Activated CD8-positive, alpha-beta memory T cell treated with anti-CD3 and anti-CD28 coated beads, Interleukin-2, amount 10 ng/mL, durations not matched to agents 7 days and 5 days (primary cell): ENCODE measurements at places on chromosomes 2 and 18. TPM values are rescaled to one million over a fixed set of nuclear protein-coding genes. Genes with fewer than 3 reads are reported as not detected.

CHRNA1 gene
- total RNA-seq = not detected

SH3RF3 gene
- 0.05 TPM for total RNA-seq

CELF4 gene
- not detected for total RNA-seq

RALB gene
- 41.8 TPM for total RNA-seq

SIX2 gene
- not detected for total RNA-seq

TNFRSF11A gene
- 8.0 TPM for total RNA-seq

ABCG8 gene
- not detected for total RNA-seq

FIGLA gene
- not detected for total RNA-seq

GPR45 gene
- total RNA-seq = not detected

DNA sequence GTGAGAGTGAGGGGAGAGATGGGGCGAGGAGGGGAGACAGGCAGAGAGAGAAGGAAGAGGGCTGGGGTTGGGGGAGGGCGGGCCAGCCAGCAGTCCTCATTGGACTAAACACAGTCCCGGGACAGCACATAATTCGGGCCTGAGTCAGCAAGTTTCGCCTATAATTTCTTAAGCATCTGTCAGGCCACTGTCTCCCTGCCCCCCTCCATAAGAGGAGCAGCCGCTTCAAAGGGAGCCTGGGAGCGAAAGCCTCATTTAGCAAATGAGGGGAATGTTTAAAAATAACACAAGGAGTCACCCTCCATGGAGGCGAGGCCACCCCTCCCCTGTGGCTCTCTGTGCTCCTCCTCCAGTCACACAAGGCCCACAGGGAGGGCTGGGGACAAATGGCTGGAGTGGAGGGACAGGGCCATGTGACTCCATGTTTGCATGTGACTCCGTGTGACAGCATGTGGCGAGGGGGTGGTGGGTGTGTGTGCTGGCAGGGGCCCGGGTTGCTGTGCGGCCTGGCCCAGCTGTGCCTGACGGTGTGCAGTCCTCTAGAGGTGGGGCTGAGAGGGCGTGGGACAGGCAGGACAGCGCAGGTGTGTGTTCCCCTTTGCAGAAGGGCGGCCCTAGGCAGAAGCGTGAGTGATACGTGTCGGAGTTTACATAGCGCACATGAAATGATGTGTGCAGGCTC lies 162.4 kb downstream of the CELF4 start:
- no peak overlapping the region for H3K4me3 ChIP-seq
- no peaks in the 10 kb centered on the region for H3K4me1 ChIP-seq
- DNase-seq = no peak
- no peaks in the 10 kb centered on the region for H3K27me3 ChIP-seq
- no peak overlapping the region for H3K27ac ChIP-seq

DNA sequence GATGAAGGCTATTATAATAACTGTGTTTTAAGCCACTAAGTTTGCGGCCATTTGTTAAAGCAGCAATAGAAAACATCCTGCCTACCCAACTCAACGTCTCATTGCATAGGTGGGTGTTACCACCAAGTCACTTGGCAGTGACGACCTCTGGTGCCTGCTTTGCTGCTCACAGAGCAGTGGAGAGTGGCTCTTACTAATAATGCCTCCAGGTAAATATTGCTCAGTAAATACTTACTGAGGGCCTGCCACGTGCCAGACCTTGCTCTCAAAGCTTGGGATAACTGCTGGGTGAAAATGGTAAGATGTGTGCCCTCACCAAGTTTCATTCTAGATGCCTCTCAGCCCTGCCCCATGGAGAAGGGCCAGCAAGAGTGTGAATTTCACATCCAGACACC lies 27.7 kb downstream of the ITGA6 start:
- H3K4me3 ChIP-seq = no peak overlapping the region
- no peak overlapping the region for H3K27ac ChIP-seq
- no peak for DNase-seq
- peaks cover 8% of the 10 kb centered on the region for H3K4me1 ChIP-seq
- peaks cover 3% of the 10 kb centered on the region for H3K27me3 ChIP-seq

- no peaks in the 10 kb centered on the region for H3K27me3 ChIP-seq
- no peak for DNase-seq
- H3K27ac ChIP-seq = no peak overlapping the region
Measured at GRCh38 chr2:15117409-15118050, 443.6 kb downstream of the NBAS start.

- peaks cover 94% of the 10 kb centered on the region for H3K4me1 ChIP-seq
- peak overlapping the region; percentile 4 for H3K4me3 ChIP-seq
- DNase-seq = no peak
- no peaks in the 10 kb centered on the region for H3K27me3 ChIP-seq
- peak overlapping the region; percentile 87 for H3K27ac ChIP-seq
- peaks cover 22% of the 10 kb centered on the region for H3K36me3 ChIP-seq
Measured at GRCh38 chr2:8475349-8476031, 206.4 kb upstream of the ID2 start.

DNA sequence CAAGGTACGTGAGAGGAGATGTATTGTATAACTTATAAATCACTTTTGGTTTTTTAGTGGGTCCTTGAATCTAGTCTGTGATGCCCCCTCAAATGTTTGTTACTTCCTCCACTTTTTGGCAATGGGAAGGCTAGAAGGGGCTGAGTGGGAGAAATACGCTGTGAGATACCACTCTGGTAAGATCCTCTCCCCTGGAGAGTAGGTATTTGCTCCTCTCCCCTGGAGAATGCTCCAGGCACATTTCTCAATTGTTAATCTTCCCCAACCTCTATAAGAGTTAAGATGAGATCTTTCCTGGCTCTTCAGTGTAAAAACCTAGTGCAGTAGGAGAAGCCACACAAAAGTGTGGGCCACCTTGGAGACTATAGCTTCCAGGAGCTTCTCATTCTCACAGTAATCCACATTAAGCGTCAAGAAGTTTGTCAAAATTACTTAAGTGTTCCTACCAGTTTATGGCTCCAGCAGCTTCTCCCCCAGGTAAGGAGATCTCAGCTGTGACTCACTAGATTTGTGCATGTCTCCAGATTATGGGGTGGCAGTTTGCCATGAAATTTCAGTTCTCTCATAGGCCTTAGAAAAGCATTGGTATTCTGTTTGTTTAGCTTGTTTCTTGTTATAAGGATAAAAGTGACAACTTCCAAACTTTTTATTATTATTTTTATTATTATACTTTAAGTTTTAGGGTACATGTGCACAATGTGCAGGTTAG lies 182.6 kb downstream of the FSIP2 start:
- H3K27ac ChIP-seq = no peak overlapping the region
- H3K4me1 ChIP-seq = no peaks in the 10 kb centered on the region
- H3K27me3 ChIP-seq = no peaks in the 10 kb centered on the region
- H3K36me3 ChIP-seq = no peaks in the 10 kb centered on the region
- DNase-seq = no peak
- H3K4me3 ChIP-seq = no peak overlapping the region

DNA sequence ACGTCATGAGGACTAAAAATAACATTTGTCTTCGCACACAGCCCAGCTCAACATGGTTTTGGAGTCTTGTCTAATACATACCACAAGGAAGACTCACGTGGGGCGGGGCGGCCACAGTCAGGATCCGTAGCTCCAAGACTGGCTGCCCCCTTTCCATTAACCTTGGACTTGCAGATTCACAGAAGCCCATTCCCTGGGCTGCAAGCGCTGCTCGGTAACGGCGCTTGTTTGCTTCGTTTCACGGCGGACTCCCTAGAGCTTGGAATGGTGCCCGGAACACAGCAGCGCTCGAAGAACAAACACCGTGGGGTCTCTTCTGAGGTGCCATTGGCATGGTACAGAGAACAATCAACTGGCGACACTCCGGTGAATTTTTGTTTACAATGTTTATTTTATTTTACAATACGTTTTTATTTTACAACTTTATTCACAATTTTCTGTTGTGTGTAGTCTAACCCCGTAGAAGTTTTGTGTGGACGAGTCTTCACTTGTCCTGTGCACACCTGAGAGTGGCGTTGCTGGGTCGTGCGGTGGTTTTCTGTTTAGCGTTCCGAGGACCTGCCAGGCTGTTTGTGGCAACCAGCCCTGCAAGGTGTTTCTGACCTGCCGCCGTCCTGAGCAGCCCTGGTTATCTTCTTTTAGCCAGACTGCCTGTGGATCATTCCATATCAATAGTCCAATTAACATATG lies 126.5 kb downstream of the GALR1 start:
- H3K4me1 ChIP-seq = no peaks in the 10 kb centered on the region
- H3K36me3 ChIP-seq = no peaks in the 10 kb centered on the region
- H3K27ac ChIP-seq = no peak overlapping the region
- no peak overlapping the region for H3K4me3 ChIP-seq

GRCh38 chr2:47558116-47558767 lies 155.3 kb downstream of the MSH2 start:
- no peaks in the 10 kb centered on the region for H3K4me1 ChIP-seq
- no peak for DNase-seq
- no peak overlapping the region for H3K4me3 ChIP-seq
- H3K36me3 ChIP-seq = no peaks in the 10 kb centered on the region
- peaks cover 2% of the 10 kb centered on the region for H3K27me3 ChIP-seq

- H3K4me3 ChIP-seq = no peak overlapping the region
- H3K27ac ChIP-seq = no peak overlapping the region
- no peak for DNase-seq
- no peaks in the 10 kb centered on the region for H3K27me3 ChIP-seq
- H3K4me1 ChIP-seq = no peaks in the 10 kb centered on the region
Measured at GRCh38 chr2:238891457-238892203, 43.7 kb downstream of the TWIST2 start.

DNA sequence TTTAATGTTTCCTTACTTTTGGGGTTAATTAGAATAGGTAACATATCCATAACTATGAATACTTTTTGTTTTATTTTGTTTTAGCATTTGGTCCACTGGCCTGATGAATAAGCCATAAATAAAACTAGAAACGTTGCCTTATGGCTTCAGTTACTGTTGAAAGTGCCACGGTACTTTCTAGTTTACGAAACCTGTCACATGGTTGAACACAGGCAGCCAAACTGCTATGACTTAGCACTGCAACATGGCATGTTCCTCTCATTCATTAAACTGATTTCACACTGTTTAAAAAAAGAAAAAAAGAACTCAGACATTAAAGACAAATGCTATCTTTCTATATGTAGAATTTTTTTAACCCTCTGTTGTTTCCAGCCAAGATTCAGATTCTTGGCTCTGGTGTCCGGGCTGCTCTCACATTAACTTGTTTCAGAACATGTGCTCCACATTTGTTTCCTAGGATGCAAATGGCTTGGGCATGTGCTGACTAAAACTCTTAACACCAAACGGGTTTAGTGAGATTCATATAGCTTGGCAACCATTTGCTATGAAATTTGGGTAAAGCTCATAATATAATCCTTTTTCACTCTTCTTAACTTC lies 323.9 kb upstream of the RND3 start:
- H3K36me3 ChIP-seq = no peaks in the 10 kb centered on the region
- H3K27ac ChIP-seq = no peak overlapping the region
- no peak for DNase-seq
- H3K4me3 ChIP-seq = no peak overlapping the region
- H3K27me3 ChIP-seq = no peaks in the 10 kb centered on the region
- no peaks in the 10 kb centered on the region for H3K4me1 ChIP-seq

- H3K4me1 ChIP-seq = no peaks in the 10 kb centered on the region
- H3K4me3 ChIP-seq = no peak overlapping the region
- no peak overlapping the region for H3K27ac ChIP-seq
- H3K27me3 ChIP-seq = no peaks in the 10 kb centered on the region
- no peaks in the 10 kb centered on the region for H3K36me3 ChIP-seq
- DNase-seq = no peak
Measured at GRCh38 chr2:133240491-133241223, 327.6 kb downstream of the NCKAP5 start.

GRCh38 chr2:7961550-7961949 lies 720.3 kb upstream of the ID2 start:
- no peak overlapping the region for H3K27ac ChIP-seq
- peaks cover 7% of the 10 kb centered on the region for H3K4me1 ChIP-seq
- H3K27me3 ChIP-seq = no peaks in the 10 kb centered on the region
- H3K36me3 ChIP-seq = no peaks in the 10 kb centered on the region

GRCh38 chr2:10771786-10772185 lies 40.8 kb downstream of the PDIA6 start:
- no peaks in the 10 kb centered on the region for H3K27me3 ChIP-seq
- H3K36me3 ChIP-seq = no peaks in the 10 kb centered on the region
- no peak for DNase-seq
- H3K27ac ChIP-seq = no peak overlapping the region
- H3K4me1 ChIP-seq = peaks cover 1% of the 10 kb centered on the region
- no peak overlapping the region for H3K4me3 ChIP-seq

GRCh38 chr18:63210521-63210920 lies 109.0 kb downstream of the BCL2 start:
- H3K4me3 ChIP-seq = peak overlapping the region; percentile 75
- peaks cover 93% of the 10 kb centered on the region for H3K4me1 ChIP-seq
- H3K36me3 ChIP-seq = peaks cover 68% of the 10 kb centered on the region
- peak overlapping the region; percentile 98 for H3K27ac ChIP-seq
- H3K27me3 ChIP-seq = no peaks in the 10 kb centered on the region

DNA sequence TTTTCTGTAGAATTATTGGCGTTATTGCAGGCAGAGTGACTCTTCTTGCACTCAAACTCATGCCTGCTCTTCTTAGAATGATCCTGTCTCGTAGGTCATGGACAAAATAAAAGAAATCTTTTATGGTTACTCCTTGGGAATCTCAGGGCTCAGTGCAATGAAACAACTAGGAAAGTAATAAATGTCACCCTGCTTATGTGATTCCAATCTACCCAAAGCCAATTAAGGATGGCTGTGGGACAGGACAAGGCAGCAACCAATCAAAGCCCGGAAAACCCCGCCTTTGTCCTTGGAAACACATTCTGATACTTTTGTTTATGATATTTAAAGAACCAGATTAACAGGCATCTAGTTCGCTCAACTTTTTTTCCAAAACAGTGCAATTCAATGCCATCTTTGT lies 53.0 kb downstream of the GRB14 start:
- no peaks in the 10 kb centered on the region for H3K4me1 ChIP-seq
- H3K4me3 ChIP-seq = no peak overlapping the region
- no peaks in the 10 kb centered on the region for H3K36me3 ChIP-seq
- H3K27ac ChIP-seq = no peak overlapping the region
- no peak for DNase-seq

DNA sequence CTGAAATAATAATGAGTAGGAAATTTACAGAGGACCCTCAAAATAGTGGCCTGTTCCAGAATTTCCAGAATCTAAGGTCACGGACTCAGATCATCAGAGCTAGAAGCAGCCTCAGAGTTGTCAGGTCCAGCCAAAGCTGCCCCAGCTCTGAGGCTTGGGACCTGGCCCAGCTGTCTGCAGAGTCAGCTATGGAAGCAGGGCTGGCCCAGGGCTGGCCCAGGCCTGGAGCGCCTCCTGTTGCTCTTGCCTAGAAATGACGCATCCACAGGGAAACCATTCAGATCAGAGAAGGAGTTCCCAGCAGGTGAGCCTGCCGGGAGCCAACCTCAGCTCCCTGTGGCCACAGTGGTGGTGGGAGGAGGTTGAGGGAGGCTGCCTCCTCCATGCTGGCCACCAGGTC lies 106.7 kb upstream of the ARL4C start:
- H3K27ac ChIP-seq = no peak overlapping the region
- H3K27me3 ChIP-seq = peaks cover 3% of the 10 kb centered on the region
- H3K4me1 ChIP-seq = no peaks in the 10 kb centered on the region
- H3K36me3 ChIP-seq = no peaks in the 10 kb centered on the region
- DNase-seq = peak; percentile 23
- no peak overlapping the region for H3K4me3 ChIP-seq
